Stimulated activated naive CD4-positive, alpha-beta T cell treated with Interleukin-2 at 50 U/mL for 16 hours (primary cell): ENCODE measurements at places on chromosomes 1 and 21.
A peak's percentile ranks its signal among the peaks of the same experiment; 100 is the strongest.

GRCh38 chr1:160371756-160372155 is 4.9 kb downstream of the NHLH1 start:
- DNase-seq, result no peak

DNA sequence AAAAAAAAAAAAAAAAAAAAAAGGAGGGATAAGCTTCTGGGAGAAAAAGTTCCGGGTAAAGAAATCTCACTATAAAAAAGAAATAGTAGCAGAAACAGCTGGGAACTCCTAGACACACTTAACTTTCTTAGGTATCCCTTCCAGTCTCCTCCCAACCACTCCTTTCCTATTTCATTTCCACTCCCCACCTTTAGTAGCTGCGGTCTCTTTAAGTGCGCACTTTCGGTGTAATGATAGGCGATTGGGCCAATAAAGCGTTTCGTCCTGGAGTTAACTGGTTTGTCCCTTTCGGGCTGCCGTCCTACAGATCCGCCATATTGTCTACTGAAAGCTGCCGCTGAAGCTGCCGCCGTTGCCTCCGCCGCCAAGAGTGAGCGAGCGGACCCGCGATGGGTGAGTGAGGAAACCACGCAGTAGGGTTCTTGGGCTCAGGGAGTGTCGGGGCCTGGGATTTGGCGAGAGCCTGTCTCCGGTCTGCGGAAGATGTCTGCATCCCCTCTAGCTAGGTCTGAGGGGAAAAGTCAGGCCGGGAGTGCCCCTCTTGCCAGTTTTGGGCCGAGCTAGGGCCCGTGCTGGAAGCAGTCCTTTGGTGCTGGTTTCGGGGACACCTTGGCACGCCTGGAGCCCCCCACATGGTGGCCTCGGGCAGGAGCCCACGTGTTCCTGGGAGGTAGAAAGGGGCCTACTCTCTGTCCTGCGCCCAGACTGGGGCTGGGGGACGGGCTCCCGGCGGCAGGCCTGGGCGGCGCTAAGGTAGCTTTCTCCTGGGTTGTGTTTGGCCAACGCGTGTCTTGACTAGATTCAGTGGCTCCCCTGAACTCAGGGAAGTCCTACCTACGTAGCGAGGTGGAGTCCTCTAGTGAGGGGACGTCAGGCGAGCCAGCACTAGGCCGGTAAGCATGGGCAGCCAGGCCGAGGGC is at the start of gene KPNA6:
Gene KPNA6, plus strand, starts transcription at position 315 of the 920 bp plus-strand sequence. Its CDS starts 75 bp downstream, at position 390.
- peak; percentile 88 for DNase-seq

DNA sequence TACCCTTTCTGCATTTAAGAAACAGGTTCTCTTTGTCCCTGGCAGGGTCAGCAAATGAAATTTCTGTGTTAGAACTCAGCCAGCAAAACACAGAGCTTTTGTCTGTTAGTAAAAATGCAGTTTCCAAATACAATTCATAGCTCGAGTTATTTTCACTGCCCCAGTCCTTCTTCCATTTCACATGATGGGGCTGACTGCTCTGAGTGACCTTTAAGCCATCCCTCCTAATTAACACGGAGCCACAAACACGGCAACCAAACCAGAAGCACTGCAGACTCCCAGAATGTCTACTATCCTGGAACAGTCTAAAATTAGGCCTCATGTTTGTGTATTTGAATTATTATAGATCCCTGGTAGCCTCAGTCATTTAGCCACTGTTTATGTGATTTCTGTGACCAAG is 99.1 kb upstream of the RGS4 start:
- no peak for DNase-seq

DNA sequence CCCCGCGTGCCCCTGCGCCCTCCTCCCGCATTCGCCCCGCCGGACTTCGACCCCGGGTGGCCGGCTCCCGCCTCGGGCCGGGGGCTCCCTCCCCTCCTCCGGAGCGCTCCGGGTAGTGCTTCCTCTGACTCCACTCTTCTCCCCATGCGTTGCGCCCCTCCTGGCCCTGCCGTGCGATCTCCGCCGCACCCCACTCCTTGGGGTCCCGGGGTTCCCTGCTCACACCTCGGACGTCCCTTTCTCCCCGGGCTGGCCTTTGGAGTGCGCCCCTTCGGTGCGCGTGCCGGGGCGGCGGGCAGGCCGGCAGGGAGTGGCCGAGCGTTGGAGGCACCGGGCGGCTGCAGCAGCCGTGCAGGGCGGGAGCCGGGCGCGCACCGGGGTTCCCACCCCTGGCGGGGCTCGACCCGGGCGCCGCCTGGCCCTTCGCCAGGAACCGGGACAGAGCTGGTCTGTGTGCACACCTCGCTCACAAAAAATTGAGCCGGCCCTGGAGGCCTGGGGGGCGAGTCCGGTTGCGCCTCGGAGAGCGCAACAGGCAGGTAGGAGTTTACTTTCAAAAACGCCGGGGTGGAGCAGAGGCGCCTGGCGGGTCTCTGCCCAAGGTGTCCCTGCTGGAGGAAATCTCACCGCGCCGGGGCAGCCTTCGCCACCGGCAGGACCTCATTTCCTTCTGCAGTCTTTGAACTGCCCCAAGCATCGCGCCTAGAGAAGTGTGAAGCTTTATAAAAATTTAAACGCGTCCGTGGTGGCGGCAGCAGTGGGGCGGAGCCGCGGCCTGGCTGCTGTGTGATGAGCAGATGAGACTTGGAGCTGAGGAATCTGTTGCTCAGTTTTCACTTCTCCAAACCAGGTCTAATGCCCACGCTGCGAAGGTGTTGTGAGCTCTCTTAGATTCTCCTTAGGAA is 650 bp downstream of the VANGL1 start:
- no peak for DNase-seq

DNA sequence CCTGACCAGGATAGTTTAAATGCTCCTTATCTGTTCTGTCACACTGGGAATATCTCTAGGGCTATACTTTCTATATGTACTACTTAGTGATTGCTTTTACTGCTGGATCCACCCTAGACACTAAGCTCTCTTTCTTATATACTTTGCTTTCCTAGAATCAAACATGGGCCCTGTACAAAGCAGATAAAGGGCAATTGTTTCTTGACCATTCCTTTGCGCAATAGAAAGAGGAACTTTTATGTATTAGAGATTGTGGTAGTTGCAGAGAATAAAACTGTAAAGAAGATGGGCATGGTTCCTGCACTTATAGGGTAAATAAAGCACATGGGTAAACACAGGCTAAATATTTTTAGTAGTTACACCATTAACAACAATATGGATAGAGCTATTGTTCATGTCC is 58.8 kb downstream of the ATP6V1G3 start:
- DNase-seq, result no peak

GRCh38 chr1:81069856-81070255 is 730.9 kb upstream of the ADGRL2 start:
- no peak for DNase-seq

- no peak for DNase-seq
Observed at GRCh38 chr1:19405761-19406487, 79.4 kb downstream of the CAPZB start.

GRCh38 chr21:41956926-41957729 is 3.3 kb upstream of the C2CD2 start:
- no peak for DNase-seq

- DNase-seq, result no peak
Observed at GRCh38 chr1:210200124-210200736, 32.4 kb upstream of the SERTAD4 start.

DNA sequence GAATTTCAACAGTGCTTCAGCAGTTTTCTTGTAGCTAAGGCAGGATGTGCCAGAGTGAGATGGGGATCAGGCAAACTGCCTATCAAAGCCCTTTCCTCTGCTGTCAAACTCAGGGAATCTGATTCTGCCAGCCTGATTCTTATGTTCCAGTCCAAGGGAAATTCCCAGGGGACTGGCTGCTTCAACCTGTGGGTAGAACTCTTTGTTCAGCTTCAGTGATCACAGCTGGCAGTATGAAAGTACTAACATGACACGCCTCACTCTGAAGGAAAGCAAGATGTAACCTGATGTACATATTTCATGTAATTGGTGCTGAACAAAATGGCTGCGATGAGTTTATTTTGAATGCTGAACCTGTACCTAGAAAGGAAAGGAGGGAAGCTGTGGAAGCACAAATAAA is 40.1 kb upstream of the SLC5A9 start:
- no peak for DNase-seq

DNA sequence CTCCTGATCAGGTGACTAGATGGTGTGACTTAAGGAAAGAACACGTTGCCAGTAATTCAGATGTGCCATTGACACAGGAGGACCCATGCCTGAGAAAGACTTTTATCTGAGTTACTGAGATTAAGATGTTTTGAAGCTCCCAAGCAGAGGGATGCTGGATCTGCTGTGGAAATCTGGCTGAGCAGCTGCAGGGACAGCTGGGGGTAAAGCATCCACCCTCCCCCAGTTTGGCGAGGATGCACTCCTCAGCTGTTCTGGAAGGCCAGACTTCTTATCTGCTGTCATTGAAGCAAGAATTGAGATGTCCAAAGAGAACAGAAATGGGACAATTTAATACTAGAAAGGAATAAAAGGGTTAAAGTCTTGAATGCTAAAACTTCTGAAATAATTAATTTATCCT is 25.7 kb downstream of the TTC3 start:
- DNase-seq, result no peak

DNA sequence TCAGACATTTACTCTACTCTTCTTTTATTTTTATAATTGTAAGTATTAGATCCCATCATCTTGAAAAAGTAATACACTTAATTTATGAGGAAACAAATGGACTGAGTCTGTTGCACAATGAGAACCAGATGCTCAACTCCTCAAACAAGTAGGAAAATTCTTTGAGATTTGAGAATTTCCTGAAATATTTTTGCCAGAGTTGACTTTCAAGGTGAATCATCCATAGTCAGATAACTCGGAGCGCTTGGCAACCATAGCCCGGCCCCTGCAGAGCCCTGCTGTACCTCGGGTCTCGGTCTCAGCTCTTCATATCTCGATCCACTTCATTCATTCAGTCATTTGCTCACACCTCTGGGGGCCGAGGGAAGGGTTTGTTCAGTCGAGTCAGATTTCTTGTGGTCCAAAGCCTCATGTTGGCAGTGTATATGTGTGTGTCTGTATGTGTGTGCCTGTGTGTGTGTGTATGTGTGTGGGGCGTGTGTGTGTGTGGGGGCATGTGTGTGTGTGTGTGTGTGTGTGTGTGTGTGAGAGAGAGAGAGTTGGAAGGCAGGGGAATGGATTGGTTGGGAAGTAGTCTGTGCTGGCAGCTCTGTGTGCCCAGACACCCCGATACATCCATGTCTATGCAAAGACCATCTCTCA is 18.1 kb upstream of the PCP4 start:
- DNase-seq, result no peak

GRCh38 chr21:42578034-42578433 is 64.4 kb downstream of the SLC37A1 start:
- no peak for DNase-seq

DNA sequence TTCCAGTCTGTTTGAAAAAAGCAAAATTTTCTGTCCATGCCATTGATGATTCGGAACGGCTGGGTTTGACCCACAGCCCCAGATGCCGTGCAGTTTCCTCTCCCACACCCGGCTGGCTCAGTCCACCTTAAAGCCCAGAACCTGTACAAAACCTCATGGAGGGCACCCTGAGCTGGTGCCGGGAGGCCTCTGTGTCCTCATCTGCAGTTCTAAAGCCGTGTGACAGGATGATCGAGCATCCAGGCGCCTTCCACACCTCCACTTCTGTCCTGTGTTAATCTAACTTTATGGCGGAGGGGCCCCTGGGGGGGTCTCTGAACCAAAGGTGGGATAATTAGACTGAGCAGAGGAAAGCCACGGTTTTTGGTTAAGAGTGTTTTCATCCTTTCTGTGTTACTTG is 49.6 kb downstream of the SLC37A1 start:
- DNase-seq, result no peak

GRCh38 chr1:64861611-64862010 is 104.7 kb downstream of the JAK1 start:
- DNase-seq, result no peak

DNA sequence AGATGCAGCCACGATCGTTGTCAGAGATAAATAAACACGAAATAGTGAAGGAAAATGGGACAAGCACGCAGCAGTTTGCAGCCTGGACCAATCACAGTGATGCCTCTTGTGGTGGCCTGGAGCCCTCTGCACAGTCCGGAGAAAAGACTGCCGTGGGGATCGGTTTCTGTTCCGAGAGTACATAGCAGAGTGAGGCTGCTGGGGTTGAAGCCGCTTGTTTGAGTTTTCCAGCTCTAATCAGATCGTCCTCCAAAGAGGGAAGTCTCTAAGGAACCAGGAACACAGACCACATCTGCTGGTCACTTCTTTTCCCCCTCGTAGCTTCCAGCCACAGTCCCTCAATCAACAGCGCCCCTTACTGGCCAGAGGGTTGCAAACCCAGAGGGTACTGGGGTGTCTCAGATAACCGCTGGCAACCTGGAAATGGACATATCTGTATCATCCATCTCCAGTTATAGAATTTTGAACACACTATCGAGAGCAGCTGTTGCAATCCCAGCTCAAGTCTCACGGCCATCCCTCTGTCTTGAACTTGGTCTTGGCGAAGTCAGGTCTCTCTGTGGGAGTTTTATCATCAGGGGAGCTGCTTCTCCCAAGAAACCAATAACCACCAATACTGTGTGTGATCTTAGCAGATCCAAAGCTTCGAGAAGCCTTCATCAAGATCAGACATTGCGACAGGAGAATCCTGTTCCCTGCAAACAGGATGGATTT is 57.4 kb downstream of the OLIG1 start:
- DNase-seq, result peak; percentile 12

DNA sequence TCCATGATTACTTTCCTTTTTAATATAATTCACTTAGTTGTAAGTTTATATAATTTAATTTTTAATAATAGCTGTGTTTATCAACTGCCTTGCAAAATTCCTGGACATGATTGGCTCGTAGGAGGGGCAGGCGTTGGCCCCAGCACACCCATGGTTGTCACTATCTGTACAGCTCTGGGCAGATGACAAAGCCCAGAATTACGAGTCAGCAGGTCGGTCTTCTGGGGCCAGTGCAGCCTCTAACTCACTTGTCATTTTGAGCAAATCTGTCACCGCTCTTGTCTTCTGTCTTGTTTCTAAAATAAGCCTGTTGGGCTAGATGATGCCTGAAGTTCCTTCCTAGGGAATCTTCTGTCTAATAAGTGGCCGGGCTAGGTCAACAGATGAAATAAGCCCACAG is 21.4 kb upstream of the LRRC38 start:
- DNase-seq, result no peak

DNA sequence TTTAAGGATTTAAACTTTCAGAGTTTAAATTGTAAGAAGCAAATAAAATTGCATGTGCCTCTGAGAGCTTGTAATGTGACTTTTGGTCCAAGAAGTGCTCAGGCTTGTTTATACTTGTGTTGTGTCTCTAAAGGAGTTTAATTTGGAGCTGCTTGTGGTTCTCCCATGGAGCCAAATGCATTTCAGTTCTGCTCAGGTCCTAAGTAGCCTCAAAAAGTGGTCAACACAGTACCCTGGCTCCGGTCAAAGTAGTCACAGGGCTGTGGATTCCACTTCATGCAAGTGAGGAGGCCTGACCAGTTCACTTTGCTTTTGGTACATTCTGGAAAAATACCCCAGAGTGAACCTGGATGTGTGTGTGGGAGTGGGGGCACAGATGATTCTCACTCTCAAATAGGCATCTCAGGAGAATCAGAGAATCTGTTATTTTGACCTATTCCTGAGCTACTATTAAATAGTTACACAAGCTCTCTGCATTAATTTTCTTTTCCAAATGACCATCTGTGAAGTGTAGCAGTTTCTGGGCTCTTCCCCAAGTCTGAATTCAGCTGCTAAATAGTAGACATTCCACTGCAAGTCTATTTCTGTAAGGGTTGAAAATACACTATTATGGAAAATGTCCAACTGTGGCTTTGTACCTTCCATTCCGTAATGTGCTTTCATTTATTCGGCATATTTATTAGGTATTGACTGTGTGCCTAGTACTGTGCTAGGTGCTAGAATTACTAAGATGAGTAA is 31.7 kb upstream of the AGO1 start:
- DNase-seq, result no peak
